ENCODE measurements at places on chromosomes 6 and 20.

- peak; percentile 93 for DNase-seq
Observed at GRCh38 chr20:57879779-57880570, 170.2 kb upstream of the PMEPA1 start.

- DNase-seq = no peak
Observed at GRCh38 chr20:38162878-38163875, 1.9 kb downstream of the TGM2 start.

DNA sequence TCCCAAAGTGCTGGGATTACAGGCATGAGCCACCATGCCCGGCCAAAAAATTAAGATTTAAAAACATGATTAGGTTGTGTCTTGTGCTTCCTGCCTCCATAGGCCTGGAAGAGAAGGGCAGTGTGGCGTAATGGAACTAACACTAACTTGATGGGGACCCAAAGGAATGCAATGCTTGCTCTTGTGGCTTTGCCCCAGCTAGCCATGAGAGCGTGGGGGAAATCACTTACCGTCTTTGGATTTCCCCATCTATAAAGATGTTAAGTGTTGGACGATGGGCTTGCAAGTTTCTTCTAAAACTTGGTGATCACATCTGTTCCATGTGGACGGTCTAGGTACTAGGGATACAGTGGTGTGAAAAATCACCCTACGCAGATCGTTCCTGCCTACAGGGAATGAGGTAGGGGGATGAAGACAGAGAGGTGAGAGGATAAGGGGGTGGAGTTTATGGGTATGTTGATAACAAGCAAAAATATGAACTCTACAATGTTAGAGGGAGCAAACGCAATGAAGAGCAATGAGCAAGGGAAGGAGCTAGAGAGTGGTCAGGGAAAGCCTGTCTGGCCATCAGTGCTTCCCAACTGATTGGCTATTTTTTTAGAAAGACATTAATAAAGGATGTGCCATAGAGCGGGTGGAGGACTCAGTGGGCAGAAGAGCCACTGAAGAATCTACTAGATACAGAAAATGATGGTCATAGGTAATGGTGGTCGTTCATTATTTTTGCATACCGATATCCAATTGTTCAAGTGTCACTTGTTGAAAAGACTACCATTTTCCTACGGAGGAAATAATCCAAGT, 165.2 kb downstream of the BCAS1 start:
- no peak for DNase-seq

DNA sequence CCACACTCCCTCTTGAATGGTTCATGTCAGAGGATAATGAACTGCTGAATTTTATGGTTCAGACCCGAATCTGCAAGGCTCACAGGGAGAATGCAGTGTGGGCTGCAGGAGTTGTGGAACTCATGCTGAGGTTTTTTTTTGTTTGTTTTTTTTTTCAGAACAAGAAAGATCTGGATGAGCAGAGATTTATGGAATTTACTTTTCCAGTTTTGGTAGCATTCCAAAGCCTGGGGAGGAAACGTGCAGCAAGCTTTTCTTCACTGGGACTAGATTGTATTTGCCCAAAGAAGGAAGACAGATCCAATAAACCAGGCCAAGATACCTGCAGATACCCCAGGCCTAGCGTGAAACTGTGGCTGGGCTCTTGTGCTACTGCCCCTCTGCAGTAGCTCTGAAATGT, 223.9 kb upstream of the TAB2 start:
- no peak for DNase-seq

- DNase-seq = no peak
Observed at GRCh38 chr20:63125581-63125837, 90.4 kb downstream of the YTHDF1 start.

DNA sequence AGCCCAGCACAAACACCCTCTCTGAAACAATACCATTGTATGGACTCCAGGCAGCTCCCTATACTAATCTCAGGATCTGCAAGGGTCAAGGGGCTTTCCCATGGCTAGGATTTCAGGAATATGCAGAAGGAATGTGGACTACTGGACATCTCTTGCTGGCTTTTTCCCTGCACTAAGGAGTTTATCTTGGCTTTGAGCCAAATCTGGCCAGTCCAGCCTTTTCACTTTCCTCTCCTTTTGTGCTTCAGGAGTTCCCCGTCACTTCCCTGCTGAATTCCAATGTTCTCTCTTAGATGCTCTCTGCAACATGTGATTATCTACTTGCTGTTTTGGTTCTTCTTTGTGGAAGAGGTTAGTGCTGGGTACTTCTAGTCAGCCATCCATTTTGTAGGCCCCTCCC, 568.2 kb downstream of the HDGFL1 start:
- DNase-seq = no peak

DNA sequence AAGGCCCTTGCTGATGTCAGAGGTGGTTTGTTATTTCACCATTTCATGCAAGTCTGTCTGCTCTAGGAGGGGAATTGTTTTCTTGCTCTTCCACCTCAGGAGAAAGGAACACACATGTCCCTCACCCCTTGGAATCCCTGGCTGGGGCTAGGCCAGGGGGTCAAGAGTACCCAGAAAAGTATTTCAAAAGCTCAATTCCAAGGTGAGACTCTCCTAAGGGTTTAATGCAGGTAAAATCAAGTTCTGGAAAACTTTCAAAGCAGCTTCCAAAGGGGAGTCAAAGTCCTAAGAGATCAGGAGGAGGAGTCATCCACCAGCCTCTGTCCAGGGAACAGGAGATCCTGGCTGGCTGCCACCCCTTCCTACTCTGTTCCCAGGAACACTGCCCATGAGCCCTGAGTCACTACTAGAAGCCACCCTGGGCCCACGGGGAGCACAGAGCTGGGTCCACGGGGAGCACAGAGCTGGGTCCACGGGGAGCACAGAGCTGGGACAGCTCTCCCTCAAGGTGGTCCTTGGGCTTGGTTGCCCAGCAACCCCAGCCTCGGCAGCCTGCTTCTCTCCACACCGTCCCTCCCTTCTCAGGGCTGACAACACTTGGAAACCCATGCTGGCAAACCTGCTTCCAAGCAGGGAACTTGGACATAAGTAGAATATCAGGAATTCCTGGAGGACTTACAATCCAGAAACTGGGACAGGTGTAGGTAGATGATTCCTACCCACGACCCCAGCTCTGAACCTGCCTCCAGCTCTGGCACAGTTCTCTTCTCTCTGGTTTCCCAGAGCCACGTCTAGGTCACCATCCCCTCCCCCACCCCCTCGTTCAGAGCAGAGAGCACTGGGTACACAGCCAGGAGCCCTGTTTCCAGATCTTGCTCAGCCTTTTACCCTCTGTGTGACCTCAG, 35.3 kb upstream of the CDKN1A start:
- no peak for DNase-seq

- no peak for DNase-seq
Observed at GRCh38 chr6:24882295-24882694, 53.5 kb downstream of the RIPOR2 start.

- no peak for DNase-seq
Observed at GRCh38 chr6:111481836-111482187, 1.2 kb downstream of the REV3L start.

All from hindlimb muscle (tissue), 1 donor.